ENCODE measurements at places on chromosomes 16 and 17.

DNA sequence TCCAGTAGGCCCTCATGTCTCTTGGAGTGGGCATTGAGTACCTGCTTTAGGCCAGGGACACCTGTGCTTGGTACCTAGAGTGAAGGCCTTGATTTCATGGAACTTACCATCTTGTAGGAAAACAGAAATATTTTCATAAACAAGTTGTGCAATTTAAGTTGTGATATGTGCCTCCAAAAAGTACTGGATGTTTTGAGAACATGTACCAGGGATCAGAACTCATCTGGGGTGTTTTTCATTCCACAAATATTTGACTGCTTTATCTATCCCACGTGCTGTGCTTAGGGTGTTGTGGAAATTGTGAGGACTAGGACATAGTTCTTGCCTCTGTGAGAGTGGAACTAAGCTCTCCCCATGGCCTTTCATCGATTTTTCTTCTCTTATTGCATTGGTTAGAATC lies 8.8 kb downstream of the NKD1 start:
- peak; percentile 9 for DNase-seq

DNA sequence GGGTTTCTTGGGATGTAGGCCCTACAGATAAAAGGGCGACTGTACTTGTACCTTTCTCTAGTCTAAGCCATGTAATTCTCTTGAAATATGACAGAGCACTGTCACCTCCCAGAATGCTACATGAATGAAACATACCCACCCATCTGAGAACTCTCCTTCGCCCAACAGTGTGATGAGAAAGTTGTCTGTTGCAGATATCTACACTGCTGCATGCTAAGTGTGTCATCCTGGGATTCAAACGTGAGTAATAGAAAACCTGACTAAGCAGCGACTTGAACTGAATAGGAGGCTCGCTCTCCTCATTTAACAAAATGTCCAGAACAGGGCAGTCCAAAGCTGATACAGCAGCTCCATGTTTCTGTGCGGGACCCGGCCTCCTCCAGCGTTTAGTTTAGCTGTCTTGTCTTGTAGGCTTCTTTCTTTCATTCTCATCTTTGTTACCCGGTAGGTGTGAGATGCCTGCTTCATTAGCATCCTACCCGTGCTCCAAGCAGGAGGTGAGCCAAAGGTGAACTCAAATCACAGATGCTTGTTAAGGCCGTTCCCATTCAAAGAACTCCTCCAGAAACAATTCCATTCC lies 211.9 kb downstream of the PRKCA start:
- DNase-seq = no peak

DNA sequence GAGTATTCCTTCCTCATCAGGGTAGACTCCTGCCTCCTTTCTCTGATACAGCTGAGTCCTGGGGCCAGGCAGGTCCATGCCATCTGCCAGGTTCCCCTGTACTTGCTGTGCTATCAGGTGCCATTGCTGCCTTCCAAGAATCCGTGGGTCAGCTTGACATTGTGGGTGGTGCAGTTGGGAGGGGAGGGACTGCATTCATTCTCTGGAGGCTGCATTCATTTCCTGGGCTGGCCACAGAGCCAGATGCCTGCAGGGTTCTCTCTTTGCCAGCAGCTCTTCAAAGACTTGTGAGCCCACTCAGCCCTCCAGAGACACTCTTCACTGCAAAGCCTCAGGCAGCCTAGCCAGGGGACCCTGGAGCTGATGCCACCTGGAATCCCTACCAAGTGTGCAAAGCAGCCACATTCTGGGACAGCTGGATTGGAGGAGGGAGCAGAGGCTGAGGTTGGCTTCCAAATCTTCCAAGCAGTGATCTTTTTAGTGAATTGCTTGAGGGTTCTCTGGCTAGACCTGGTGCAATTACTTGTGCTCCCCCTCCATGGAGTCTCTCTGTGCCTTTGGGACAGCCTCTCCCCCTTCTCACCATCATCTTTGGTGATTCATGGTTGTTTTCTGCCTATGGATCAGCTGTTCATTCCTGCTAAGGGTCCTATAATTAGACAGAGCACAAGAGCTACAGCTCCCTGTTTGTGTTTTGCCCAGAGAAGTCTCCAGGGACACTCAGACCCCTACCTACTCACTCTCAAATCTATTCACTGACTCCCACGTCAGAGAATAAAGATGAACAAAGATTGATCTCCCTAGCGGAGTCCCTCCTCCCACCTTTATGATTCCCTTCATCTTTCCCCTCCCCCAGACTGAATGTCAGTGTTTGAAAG lies 20.9 kb downstream of the ANKFN1 start:
- no peak for DNase-seq

GRCh38 chr17:56481659-56482058 lies 111.8 kb upstream of the NOG start:
- DNase-seq = peak; percentile 53

Measured in cardiac muscle cell (in vitro differentiated cells and primary cell).